ENCODE measurements at places on chromosomes 13 and 19. TPM values are rescaled to one million over a fixed set of nuclear protein-coding genes. Genes with fewer than 3 reads are reported as not detected.

Gene PRKCSH
- total RNA-seq, result 116 TPM

Gene WDR88
- 0.17 TPM for total RNA-seq

Gene GZMM
- total RNA-seq, result not detected

Gene EDDM13
- not detected for total RNA-seq

All from bronchial smooth muscle cell (primary cell).